ENCODE measurements at places on chromosomes 6 and 20.

GRCh38 chr6:23414051-23414445, 712.0 kb upstream of the NRSN1 start:
- DNase-seq, result no peak

- DNase-seq, result no peak
Measured at GRCh38 chr20:21202259-21202658, 76.4 kb downstream of the KIZ start.

DNA sequence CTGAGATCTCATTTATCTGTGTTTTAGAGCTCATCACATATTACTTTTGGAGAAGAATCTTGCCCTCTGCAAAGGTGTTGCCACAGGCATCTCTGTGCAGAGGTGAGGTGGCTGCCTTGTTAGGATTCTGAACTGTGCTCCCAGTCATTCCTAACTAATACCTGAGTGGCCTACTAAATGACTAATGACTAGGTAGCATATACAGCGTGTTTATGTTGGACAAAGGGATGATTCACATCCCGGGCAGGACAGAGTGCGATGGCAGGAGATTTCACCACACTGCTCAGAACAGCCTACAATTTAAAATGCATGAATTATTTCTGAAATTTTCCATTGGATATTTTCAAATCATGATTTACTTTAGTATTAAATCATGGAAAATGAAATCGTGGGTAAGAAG, 23.1 kb upstream of the CGA start:
- no peak for DNase-seq

GRCh38 chr6:44487586-44487985, 100.1 kb downstream of the CDC5L start:
- no peak for DNase-seq

- DNase-seq, result no peak
Measured at GRCh38 chr6:44016131-44016870, 111.0 kb downstream of the MRPL14 start.

- DNase-seq, result no peak
Measured at GRCh38 chr6:146367061-146367460, 176.6 kb upstream of the RAB32 start.

- no peak for DNase-seq
Measured at GRCh38 chr20:25061103-25061799, 3.3 kb upstream of the ACSS1 start.

- DNase-seq, result no peak
Measured at GRCh38 chr6:12950976-12951375, 234.4 kb downstream of the PHACTR1 start.

DNA sequence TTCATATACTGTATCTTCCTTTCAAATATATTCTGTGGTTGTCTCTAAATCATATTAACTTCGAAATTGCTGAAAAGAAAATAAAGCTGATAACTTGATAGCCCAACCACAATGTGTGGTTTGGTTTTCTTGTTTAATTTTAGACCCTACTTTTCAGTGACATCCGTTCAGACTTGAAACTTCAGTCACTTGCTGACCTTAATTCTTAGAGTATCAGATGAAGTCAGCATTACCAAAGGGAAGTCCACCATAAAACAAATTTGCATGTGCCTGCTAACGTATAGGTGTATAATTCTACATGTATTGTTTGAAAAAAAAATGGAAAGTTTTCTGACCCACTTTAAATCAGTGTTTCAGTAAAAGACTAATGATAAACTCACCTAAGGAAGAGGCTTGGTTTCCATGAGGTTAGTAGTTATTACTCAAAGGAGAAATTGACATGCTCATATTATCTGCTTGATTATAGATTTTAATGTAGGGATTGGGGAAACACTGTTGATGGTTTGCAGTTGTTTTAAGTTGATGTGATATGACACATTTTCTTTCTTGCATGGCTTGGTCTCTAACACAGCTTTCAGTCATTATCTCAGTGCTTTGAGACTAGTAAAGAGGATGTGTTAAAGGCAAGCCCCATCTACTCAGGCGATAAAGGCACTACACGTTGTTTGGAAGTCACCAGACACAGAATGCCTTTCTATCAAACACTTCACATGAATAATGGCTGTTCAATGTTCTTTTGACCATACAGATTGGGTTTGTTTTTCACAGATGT, 5.2 kb upstream of the IL17A start:
- DNase-seq, result no peak

DNA sequence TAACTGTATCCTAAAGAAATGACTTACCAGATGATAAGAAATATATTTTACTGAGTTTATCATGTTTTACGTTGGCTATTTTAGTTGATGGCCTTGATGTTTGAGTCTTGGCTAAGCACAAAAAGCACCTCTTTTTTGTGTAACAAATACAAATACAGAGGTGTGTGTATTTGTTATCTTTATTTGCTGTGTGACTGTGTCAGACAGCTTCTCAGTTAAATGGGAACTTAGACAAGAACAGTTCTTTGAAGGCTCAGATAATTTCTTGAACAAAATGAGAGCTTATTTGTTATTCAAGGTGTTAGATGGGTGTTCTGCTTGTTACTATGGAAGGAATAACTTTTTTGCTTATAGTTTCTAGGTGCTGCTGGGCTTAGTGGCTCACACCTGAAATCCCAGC, 95.4 kb downstream of the RPS12 start:
- no peak for DNase-seq

DNA sequence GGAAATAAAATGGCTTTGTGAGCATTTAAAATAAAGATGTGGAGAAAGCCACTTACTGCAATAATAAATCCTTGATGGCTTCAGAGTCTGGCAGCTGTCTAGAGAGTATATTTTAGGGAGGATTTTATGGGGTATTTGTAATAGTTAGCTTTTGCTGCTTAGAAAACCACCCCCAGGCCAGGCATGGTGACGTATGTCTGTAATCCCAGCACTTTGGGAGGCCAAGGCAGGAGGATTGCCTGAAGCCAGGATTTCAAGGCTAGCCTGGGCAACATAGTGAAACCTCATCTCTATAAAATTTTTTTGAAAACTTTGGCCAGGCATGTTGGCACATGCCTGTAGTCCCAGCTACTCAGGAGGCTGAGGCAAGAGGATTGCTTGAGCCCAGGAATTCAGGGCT, 63.8 kb downstream of the ISM1 start:
- DNase-seq, result no peak

GRCh38 chr20:52748990-52749389, 223.2 kb upstream of the TSHZ2 start:
- no peak for DNase-seq

DNA sequence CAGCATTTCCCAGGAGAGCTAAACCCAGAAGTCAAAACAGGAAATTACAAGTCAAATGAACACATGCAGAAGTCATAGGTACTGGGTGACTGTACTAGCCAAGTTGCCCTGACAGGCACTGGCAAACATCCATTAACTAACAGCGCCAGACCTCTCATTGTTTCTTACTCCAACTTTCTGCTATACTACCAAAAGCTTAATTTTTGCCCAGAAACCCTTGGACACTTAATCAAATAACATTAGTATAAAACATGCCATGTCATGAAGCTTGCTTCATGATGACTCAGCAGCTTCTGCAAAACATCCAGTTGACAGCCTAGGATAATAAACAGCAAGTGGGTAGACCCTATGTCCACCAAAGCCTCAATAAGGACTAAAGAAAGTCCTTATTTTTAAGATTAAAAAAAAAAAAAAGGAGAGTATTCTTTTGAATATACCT, 3.5 kb downstream of the NUP153 start:
- DNase-seq, result no peak

GRCh38 chr6:56802584-56802983, 152.3 kb upstream of the BEND6 start:
- DNase-seq, result no peak

All from iPS-NIHi11 (cell line).